ENCODE measurements at places on chromosomes 16 and 17.

DNA sequence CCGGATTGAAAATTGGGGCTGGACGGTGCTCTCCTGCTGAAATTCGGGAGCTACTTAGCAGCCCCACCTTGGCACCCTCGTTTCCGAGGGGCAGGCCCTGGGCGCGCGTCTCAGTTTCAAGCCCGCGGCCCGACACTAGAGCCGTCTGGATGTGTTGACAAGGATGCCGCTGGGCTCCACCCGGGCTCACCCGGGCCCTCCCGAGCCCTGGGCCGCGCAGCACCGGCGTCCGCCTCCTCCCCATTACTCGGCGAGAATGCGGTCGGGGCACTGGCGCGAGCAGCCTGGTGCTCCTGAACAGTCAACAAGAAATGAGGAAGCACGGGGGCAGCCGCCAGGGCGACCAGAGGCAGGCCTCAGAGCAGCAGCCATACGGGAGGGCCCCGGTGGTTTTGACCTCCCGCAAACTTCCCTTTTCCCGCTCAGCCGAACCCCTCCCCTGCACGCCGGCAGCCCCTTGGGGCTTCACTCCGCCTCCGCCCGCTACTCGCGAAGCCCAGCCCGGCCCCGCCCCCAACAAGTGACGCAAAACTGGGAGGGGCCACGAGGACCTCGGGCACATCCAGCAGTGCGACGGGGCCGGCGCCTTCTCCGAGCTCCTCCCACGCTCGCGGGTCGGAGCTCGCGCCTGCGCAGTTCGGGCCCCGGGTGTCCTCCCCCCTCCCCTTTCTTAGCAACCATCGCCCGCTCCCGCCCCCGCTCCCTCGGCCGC lies 447 bp upstream of the SEC14L1 start:
- peak; percentile 98 for DNase-seq

- DNase-seq = no peak
Observed at GRCh38 chr16:17984810-17985209, 351.7 kb downstream of the NPIPA8 start.

GRCh38 chr16:49858200-49859124 lies 2.5 kb upstream of the ZNF423 start:
- DNase-seq = peak; percentile 78

GRCh38 chr16:49918257-49918656 lies 62.3 kb upstream of the ZNF423 start:
- peak; percentile 51 for DNase-seq

DNA sequence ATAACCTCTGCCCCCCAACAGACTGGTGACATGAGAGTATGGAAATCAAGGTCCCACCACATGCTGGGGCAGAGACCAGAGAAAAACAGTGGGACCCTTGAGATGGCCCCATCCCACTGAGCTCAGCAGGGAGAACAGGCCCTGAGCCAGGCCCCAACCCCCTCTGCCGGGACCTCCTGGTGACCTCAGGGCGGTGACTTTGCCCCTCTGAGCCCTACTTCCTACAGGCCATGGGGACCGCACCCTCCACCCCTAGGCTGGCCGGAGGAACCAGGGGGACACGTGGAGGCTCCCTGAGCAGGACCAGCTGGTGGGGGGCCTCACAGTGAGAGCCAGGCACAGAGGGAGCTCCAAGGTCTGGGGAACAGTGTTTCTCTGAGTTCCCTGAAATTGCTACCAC lies 13.8 kb upstream of the SRRM2 start:
- no peak for DNase-seq

DNA sequence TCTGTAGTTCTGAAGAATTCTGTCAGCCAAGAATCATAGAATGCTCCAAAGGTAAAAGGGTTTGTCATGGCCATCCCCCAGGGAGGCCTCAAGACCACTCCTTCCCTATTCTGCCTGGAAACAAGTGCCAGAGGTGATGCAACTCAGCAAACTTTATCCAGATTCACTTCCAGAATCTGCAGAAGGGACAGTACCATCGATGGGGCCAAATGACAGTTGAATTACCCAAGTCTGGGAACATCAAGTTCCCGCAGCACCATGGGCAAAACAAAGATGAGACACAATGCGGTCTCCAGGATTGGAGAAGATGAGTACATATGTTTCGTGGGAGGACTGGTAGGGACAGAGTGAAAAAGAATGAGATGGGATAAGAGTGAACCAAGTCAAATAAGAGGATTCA lies 13.7 kb upstream of the TAT start:
- DNase-seq = no peak

- no peak for DNase-seq
Observed at GRCh38 chr17:10768750-10769251, 35.1 kb downstream of the TMEM238L start.

DNA sequence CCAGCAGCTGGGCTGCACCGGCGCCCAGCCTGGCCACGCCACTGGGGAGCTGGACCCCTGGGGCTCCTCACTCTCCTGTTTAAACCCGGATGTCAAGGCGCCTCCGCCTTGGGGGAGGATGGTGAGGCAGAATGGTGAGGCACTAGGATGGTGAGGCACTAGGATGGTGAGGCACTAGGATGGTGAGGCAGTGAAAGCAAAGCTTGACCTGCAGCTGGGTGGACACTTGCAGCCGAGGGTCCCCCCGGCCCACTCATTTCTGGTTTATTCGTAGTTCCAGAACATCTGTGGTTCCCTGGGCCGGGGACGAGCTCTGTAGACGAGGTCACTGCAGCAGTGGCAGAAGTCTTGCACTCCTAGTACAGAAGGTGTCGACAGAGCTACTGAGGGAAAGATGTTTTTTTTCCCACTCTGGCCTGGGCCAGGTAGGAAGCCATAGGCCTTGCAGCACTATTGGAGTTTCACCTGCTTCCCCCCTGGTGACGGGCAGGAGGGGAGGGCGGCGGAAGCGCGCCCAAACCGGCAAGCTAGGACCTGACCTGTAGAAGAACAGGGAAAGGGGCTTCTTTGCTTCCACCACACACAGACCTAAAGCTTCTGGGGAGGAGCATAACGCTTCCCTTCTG lies 1.1 kb upstream of the HNF1B start:
- DNase-seq = no peak

- DNase-seq = no peak
Observed at GRCh38 chr16:31529937-31530312, 2.2 kb downstream of the AHSP start.

GRCh38 chr17:21523497-21524210 lies 147.5 kb downstream of the KCNJ12 start:
- DNase-seq = no peak

GRCh38 chr16:53061701-53062159 lies 6.9 kb downstream of the CHD9 start:
- no peak for DNase-seq

- no peak for DNase-seq
Observed at GRCh38 chr17:13437966-13438779, 163.6 kb downstream of the HS3ST3A1 start.

DNA sequence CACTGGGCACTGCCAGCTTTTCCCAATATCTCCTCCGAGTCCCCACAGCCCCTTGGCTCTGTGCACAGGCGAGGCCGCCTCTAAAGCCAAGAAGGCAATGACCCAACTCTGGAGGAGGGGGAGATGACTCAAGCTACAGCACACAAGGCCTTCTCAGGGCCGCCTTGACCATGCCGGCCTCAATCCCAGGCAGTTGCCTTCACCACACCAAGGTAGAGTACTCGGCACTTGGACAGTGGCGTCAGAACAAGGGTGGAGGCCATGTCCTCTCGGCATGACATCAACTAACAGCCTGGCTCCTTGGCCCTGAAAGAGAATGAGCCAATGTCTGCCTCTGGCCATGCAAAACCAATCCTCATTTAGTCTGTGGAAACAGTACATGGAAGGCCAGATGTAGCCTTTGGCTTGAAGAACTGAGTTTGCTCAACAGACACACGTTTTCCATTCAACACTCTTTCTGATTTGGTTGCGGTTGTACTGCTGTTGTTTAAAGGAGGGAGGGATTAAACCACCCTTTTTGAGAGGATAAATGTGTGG lies 139.6 kb downstream of the XYLT1 start:
- no peak for DNase-seq

DNA sequence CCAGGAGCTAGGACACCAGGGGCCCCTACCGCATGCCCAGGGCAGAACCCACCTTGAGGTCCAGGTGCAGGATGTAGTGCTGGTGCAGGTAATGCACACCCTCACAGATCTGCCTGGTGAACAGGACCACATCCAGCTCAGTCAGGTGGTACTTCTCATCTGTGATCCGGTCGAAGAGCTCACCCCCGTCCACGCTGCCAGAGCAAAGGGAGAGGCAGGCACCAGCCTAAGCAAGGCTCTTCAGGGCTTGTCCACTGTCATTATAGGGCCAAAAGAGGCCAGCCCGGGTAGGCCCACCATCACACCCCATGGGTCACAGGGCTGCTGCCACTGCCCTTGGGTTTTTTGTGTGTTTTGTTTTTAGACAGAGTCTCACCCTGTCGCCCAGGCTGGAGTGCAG lies 21.0 kb downstream of the MYLK3 start:
- no peak for DNase-seq

- no peak for DNase-seq
Observed at GRCh38 chr17:76538941-76539570, 788 bp upstream of the PRCD start.

GRCh38 chr16:50448522-50448921 lies 79.7 kb upstream of the BRD7 start:
- peak; percentile 80 for DNase-seq

DNA sequence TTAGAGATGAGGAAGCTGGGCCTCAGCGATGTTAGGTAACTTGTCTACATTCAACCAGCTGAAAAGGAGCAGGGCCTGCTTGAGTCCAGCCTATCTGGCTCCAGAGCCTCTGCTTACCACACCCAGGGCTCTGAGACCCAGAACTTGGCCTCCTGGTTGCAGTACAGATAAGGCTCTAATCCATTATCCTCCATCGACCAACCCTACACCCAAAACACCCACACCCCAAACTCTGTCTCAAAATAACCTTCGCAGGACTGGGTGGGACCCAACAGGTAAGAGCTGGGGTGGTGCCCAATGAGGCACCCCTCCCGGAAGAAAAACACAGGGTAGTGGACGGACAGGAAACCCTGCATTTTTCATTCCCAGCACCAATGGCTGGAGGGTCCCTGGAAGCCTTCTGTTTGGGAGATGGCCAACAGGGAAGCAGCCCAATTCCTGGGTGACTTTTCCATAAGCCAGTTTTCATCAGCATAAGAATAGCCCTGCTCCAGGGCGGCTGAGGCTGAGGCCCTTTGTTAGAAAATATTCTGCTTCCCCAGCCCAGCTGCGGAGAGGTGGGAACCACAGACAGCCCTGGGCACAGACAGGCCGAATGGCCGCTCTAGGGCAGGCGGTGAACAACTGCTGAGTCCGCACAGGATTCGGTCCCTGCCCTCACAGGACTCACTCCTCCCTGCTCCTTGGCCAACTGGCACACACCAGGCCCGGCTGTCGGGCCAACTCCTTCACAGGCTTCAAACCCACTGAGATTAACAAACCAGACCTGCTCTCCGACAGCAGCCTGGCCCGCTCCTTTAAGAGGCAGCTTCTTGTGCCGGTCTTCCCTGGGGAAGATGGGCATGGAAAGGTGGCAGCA lies 9.8 kb downstream of the SMIM5 start:
- DNase-seq = peak; percentile 68

DNA sequence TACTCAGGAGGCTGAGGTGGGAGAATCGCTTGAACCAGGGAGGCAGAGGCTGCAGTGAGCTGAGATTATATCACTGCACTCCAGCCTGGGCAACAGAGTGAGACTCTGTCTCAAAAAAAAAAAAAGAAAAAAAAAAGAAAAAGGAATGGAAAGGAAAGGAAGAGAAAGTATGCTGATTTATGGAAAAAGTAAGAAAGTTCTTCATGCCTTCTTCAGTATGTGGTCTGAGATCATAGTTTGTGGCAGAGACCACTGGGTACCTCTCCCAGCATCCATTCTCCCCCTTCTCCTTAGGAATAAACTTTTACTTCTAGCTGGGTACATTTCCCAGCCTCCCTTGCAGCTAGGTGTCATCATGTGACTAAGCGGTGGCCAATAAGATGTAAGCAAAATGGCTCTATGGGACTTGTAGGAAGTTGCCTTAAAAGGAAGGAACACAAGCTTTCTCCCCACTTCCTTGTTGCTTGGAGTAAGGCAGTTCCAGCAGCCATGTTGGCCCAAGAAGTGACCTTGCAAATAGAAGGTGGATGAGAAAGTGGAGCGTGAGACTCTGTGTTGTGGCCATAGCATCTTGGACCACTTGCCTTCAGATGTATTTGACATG lies 26.1 kb upstream of the XPO6 start:
- no peak for DNase-seq

GRCh38 chr17:42682722-42683403 lies 532 bp downstream of the CNTNAP1 start:
- DNase-seq = peak; percentile 73

DNA sequence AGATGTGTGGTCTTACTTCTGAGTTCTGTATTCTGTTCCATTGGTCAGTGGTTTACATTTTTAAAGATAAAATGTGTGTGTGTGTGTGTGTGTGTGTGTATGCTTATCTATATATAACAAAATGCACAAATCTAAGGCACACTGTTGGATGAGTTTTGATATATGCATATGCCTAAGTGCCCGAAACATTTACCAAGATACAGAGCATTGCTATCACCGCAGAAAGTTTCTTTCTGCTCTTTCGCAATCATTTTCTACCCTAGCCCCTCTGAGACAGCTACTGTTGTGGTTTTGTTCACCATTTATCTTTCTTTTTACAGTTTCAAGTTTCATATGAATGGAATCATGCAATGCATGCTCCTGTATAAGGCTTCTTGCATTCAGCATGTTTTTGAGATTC lies 97.0 kb downstream of the MRTFB start:
- no peak for DNase-seq

DNA sequence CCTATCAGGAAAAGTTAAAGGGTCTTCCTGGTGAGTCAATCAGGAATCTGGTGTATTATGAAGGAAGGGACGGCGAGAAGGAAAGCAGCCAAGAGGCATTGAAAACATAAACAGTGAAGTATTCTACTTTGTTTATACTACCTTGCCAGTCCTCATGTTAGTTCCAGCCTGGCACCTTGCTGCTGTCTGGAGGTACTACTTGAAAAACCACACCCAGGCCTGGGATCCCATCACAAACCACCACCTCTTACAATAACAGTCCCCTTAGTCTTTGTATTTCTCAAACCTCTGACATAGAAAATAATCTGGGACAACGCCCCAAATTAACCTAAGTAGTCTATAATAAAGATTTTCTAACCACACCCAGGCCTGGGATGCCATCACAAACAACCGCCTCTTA lies 676.7 kb upstream of the SOX9 start:
- no peak for DNase-seq

GRCh38 chr17:19763416-19763815 lies 15.3 kb upstream of the ALDH3A1 start:
- DNase-seq = no peak

DNA sequence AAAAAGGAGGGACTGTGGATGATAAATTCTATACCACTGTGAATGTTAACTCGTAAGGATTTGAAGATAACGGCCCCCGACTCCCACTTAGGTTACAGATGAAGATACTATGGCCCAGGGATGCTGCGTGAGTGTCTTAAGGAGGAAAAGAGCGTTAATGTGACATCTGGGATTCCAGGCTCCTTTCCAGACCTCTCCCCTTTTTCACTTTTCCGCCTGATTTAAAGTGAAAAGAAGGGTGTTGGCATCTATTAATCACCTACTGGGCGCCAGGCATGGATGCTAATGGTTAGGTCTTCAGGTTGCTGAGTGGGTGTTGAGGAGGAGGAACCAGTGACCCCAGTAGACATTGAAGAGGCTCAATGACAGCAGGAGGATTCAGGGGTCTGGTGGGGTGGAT lies 117.8 kb downstream of the RBFOX1 start:
- no peak for DNase-seq

GRCh38 chr16:70481929-70482536 lies 27.6 kb downstream of the FCSK start:
- DNase-seq = no peak

GRCh38 chr17:65109543-65109942 lies 27.6 kb upstream of the RGS9 start:
- DNase-seq = no peak

GRCh38 chr17:66898536-66898935 lies 63.6 kb downstream of the CACNG5 start:
- no peak for DNase-seq

GRCh38 chr17:77386502-77387192 lies 245.9 kb downstream of the SEC14L1 start:
- DNase-seq = no peak

Measured in GM23338 (cell line).